ENCODE measurements at places on chromosomes 2 and 18.

GRCh38 chr2:207558079-207558491 is 28.3 kb downstream of the CREB1 start:
- DNase-seq, result no peak

DNA sequence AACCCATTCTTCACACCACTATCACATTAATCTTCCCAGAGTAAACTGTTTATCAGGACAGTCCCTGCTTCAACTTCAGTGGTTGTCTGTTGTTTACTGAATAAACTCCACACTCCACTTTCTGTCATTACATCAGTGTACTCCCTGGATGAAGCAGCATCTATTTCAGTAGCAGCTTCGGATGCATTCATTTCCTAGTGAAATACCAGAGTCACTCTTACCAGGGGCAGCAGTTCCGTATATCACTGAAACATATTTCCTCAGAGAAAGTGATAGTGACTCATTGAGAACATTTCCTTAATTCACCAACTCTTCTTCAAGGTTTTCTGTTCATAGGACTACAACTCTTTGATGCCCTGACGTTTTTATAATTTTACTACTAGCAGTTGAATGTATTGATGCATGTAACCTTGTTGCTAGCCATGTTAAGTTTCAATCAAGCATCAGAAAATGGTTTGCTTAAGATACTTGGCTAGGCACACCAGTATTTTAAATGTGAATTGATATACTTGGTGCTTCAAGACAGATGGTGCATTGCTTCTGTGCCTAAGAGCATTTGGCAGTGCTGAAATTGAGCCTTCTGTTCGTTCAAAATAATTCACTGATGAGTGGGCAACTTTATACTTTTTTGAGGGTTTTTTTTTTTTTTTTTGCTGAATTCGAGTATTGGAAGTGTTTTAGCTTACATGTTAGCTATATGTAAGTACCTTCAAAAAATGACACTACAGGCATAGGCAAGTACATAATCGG is 92.3 kb downstream of the UBE2E3 start:
- DNase-seq, result no peak

- no peak for DNase-seq
Observed at GRCh38 chr2:239727182-239727775, 297.9 kb downstream of the NDUFA10 start.

DNA sequence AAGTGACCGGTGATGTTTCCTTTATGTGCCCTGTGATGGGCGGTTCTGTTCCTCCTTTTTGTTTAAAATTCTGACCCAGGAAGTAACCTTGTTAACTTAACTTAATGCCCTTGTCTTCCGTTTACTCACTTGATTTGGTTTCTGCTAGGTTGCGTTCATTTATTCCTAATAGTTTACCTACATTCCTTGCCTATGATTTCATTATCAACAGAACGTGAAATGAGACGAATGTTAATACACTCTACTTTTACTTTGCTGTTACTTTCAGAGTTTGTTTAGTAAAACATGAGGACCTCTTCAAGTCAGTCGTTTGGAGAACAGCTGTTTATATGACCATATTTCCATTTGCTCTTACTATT is 638 bp downstream of the CEP192 start:
- no peak for DNase-seq

DNA sequence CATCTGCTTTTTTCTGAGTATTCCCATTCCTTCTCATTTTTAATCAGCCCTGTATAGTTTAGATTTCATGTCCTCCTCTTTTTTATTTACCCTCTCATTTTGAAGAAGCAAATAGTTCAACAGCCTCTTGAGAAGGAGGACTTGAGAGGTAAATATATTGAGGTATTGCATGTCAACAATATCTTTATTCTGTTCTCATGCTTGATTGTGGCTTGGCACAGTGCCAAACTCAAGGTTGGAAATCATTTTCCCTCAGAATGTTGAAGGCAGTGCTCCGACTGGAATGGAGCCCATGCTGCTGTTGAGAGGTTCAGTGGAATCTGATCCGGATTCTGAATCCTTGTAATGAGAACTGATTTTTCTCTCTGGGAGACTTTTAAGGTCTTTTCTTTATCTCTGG is 31.0 kb upstream of the GALNT3 start:
- DNase-seq, result no peak

GRCh38 chr2:233448220-233448559 is 93.9 kb downstream of the DGKD start:
- no peak for DNase-seq

DNA sequence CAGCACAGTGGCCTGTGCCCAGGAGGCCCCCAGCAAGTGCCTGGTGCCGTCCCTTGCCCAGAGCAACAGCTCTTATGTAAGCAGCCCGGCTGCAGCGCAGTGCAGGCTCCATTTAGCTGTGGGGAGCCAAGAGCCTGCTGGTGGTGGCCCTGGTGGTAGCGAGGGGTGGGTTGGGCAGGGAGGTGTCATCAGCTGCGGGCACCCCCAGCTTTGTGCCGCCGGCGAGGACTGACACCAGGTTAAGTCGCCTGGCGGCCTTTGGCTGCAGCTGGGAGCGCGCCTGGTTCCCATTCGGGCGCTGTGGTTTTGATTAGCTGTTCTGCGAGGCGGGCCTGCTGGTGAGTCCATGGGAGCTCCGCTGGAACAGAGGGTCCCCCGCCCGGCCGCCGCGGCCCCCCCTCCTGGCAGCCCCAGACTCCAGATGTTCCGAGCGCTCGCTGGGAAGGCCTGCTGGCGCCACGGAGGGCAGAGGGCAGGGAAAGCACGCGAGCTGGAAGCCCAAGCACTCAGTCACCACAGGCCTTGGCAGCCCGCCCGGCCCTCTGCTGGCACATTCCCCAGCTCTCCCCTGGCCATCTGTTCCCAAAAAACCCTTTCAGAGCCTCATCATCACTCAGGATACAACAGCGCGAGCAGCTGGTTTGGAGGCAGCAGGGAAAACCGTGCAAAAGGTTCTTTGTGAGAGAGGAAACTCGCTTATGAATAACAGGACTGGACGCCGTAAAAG is 18.4 kb downstream of the ATOH8 start:
- DNase-seq, result no peak

DNA sequence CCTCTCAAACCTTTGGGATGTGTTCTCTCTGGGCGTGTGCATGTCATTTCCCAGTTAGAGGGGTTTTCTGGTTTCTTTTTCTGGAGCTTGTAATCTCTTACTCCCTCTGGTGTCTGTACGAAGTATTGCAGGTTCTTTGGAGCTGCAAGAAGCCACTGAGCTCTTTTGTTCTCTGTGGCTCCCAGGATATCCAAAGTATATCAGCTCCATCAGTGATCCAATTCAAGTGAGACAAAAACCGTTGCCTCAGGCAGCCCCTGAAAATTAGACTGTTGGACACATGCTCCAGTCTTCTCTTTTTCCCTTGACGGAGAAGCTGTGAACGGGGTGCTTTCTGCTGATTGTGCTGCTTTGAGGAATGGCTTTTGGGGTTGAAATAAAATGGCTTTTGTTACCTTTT is 59.0 kb upstream of the LDLRAD4 start:
- DNase-seq, result no peak

DNA sequence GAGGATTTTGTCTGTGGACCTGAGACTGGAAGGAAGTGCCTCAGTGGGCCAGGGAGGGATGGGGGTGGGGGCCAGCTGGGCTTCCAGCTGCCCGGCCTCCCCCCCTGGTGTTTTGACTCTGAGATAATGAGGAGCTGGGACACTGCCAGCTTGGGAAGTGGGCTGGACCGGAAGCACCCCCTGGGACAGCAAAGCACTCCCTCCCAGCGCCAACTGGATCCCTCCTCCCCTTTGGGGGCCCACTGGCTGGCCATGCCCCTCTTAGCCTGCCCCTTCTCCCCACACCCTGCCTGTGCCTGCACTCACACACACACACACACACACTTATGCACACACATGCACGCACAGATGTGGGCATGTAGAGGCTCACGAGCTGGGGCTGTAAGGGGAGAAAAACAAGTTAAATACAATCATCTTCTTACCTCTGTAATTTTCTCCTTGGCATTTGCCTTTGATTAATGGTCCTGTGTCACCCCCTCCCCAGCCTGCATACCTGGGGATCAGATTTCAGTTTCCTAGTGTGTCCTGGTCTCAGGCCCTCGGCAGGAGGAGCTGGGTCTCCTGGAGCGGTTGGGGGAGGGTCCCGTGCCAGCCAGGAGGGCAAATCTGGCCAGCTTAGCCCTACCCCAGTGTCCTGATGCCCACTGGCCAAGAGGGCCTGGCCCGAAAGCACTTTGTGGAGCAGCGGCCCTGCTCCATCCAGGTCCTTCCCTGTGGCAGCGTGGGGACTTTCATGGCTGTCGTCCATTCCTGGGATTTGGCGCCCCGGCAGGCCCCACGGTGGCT is 3.6 kb downstream of the ITM2C start:
- DNase-seq, result no peak

- DNase-seq, result peak; percentile 54
Observed at GRCh38 chr2:127859712-127860085, 1.7 kb upstream of the POLR2D start.

DNA sequence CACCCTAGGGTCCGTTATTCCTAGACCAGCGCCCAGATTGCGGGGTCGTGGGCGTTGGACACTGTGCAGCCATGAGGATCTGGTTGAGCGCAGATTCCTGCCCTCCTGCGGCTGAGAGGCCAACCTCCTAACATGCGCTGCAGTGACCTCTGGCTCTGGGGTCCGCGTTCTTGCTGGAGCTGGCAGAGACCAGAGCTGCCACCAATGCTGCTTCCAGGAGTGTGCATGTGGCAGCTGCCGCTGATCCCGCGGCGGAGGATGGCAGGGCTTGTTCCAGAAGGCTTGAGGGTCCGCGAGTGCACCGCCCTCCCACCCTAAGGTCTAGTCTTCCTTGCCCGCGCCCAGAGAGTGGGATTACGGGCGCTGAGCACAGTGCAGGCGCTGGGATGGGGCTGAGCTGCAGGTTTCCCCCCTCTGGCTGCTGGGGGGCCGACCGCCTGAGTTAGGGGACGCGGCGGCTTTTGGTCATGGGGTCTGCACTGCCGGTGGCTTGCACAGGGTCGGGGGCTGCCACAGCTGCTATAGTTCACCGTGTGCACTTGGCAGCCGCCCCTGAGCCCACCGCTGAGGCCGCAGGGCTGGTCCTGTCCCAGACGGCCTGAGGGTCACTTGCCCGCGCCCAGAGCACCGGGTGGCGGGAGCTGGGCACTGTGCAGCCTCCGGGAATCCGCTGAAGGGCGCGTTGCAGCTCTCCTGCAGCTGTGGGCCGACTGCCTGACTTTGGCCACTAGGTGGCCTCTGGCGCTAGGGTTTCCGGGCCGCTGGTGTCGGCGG is 145.9 kb downstream of the CCDC74A start:
- DNase-seq, result peak; percentile 57

DNA sequence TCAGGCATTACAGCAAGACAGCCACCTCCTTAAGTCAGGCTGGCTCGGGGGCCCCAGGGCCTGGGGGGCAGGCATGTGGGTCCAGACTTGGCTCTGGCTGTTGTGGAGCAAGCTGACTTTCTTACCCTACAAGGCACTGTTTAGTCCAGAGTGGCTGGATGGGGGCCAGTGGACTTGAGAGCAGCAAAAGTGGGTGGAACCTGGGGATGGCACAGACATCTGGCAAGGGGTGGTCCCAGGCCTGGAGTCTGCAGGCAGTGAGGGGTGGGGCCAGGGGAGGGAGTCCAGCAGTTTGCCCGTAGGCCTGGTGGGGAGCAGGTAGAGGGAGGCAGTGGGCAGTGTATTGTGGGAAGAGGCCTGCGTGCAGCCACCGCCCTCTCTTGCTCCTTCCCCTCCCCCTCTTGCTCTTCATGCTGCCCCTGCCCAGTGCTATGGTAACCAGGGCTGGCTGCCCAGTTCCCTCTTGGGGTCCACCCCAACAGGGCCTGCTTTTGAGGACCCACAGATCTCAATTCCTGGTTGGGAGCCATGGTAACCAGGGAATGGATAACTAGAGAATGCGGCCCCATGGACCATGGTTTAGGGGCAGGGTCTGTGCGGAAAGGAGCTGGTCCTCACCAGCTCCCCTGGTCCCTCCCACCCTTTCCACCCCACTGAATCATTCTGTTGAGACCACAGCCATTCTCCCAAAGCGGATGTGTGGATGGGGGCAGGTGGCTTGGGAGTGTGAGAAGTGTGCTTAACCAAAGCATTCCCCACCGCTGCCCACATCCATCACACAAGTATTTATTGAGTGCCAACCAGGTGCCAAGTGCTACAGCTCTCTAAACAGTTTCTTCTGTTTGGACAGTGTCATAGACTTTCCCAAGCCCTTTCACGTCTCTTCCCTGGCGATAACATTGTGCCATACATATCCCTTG is 19.3 kb downstream of the SPEG start:
- DNase-seq, result no peak

DNA sequence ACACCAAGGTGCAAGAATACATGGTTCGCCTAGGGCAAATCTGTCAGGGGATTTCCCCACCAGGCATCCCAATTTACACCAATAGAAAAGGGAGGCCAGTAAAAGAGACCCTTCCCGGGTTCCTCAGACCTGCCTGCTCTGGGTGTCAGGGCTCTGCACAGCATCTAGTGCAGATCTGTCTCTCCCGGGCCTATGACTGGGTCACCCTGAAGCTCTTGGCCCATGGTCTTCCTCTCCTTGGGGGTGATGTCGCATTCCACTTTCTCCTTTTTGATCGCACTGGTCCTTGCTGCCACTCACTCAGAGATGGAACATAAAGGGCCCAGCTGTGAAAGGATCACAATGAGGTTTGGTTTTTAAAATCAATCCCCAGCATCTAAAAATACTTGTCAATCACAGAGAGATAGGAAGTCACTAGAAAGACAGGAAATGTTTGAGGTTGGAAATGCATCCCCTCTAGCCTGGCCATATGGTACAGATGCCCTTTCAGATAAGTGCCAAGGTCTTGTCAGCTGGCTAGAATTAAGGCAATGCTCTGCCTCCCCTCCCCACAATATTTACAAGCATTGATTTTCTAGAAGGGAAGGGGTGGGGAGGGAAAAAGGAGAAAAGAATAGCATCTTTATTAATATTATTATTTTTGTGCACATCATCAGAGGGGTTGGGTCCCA is 34.9 kb upstream of the AFTPH start:
- no peak for DNase-seq

- DNase-seq, result no peak
Observed at GRCh38 chr2:220373878-220374277, 746.4 kb downstream of the SLC4A3 start.

- DNase-seq, result no peak
Observed at GRCh38 chr2:216535454-216535995, 36.9 kb downstream of the RPL37A start.

- peak; percentile 23 for DNase-seq
Observed at GRCh38 chr2:98761267-98761781, 30.4 kb upstream of the MGAT4A start.

DNA sequence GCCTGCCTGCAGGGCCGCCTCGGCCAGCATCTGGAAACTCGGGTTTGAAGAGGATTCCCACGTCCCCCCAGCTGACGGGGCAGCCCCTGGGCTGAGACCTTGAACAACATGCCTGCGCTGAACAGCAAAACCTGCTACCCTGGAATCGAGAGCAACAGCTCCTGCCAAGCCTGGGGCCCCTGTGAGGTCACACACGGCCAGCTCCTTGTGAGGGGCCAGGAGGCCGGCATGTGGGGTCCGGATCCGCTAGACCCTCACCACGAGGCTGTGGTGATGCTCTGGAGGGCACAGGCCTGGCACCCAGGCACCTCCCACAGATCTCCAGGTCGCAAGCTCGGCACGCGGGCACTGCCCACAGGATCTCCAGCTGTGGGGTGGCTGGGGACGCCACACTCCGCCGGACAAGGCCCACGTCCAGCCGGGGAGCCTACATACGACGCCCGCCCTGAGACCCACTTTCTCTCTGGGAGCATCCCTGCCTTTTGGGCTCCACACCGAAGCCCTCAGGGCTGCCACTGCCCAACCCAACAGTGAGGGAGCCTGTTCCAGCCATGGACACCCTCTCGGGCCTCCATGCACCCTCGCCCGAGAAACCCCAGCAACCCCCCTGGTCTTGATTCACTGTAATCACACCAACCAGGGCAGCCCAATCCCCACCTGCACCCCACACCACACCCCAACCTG is 34.1 kb downstream of the SLC66A2 start:
- no peak for DNase-seq

Data from activated gamma-delta T cell treated with Interleukin-2 at 50 U/mL for 16 hours (primary cell).